ENCODE measurements at places on chromosomes 1 and 21.
A peak's percentile ranks its signal among the peaks of the same experiment; 100 is the strongest.

DNA sequence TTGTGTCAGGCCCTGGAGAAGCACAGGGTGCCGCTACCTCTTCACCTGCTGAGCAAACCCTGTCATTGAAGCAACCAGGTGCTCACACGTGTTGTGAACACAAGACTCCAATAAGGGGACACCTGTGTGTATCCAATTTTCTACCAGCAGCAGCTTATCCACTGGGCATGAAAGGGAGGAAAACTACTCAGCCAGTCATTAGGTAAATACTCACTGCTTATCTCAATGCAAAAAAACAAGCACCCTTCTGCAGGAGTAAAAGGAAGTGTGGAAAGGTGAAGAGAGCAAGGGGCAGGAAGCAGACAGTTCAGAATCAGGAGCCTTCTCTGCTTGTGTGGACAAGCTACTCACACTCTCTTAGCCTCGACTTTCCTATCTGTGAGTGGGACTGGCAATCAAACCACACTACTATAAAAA is 148.9 kb downstream of the ETS2 start:
- DNase-seq = no peak

DNA sequence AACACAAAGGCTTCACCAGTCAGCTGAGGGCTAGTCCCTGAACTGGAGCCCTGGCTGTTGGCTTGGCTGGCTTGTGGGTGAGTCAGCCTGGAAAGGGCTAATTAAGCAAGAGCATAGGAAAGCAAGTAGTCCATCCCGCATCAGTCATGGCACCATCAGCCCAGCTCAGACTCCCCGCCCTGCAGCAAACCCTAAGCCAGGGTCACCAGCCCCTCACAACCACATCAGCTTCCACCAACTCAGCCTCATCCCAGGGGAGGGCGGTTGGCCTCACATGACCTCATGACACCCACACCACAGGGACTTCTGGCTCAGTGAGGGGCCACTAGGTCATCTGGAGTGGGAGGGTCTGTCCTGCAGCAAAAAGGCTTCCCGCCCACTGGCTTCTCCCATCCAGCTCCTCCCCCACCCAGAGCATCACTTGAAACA is 7.0 kb upstream of the SPATC1L start:
- DNase-seq = no peak

GRCh38 chr1:79161077-79161476 is 154.5 kb upstream of the ADGRL4 start:
- DNase-seq = peak; percentile 28

DNA sequence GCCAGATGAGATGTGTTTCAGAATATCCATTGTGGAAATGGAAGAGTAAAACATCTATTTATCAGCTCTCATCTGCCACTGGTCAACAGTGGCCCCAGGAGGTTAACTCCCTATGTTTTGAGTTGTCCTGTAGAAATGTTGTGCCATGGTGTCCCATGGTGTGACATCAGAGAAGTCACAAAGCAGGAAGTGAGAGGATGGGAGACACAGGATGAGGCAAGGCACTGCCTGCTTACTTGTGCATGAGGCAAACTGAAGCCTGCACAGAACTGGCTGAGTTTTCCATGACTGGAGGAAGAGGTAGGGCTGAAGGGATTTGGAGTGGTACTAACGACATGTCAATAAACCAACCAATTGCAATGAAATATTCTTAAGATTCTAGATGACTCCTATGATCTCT is 131.5 kb upstream of the ZNF644 start:
- DNase-seq = no peak

DNA sequence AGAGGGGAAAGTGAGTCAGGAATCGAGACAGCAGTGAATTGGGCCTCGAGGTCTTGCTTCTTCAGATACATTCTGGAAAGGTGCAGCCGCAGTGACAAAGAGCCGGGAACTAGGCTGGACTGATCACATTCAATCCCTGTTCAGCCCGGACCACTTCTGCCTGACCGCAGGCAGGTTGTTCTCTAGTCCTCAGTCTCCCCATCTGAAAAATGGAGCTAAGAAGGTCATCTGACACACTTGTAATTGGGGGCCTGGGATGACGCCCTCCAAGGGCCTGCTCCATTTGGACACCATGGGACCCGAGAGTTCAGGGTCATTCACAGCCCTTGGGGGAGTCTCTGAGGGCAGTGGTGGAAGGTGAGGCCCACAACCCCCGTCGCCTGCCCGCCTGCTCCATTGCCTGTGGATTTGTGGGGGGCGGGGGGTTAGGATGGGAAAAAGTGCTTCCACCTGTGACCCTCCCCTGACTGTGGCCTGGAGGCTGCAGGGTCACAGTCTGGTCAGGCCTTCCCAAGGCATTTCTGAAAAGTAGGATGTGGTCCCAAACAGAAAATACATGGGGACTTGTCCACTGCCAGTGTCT is 87.9 kb upstream of the CSF3R start:
- no peak for DNase-seq

DNA sequence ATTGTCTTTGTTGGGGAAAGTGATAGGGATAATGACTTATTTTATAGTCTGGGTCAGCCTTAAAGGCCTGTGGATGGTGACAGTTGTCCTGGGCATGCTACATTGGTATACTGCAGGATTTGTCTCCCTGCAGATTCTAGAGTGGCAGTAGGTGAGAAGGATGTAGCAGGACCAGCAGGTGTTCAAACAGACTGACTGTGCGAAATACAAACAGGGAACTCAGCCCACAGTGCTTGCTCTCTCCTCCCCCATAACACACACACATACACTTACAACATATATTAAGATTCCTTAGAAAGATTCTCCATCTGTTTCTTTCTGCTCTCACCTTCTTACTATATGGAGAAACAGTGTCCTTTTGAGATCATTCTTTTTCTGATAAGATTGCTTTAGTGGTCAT is 6.9 kb downstream of the PDE4B start:
- no peak for DNase-seq

GRCh38 chr1:198258491-198258890 is 101.7 kb downstream of the NEK7 start:
- peak; percentile 28 for DNase-seq

Data from umbilical cord (tissue), 2 donors.